ENCODE measurements at places on chromosomes 2 and 18. TPM values are rescaled to one million over a fixed set of nuclear protein-coding genes. Genes with fewer than 3 reads are reported as not detected.

CREG2 gene
- 0.38 TPM for total RNA-seq

CDKL4 gene
- total RNA-seq = 0.99 TPM

XIRP2 gene
- 0.14 TPM for total RNA-seq

INHBB gene
- total RNA-seq = 0.09 TPM

PPP4R1 gene
- total RNA-seq = 44.5 TPM

SIX2 gene
- total RNA-seq = 0.90 TPM

HOXD12 gene
- total RNA-seq = not detected

COL5A2 gene
- 28.2 TPM for total RNA-seq

TNFRSF11A gene
- total RNA-seq = 5.4 TPM

CFAP65 gene
- total RNA-seq = 0.05 TPM

THSD7B gene
- total RNA-seq = 4.2 TPM

SPDYA gene
- 0.47 TPM for total RNA-seq

GFPT1 gene
- 8.8 TPM for total RNA-seq

NCKAP5 gene
- total RNA-seq = 2.0 TPM

MARS2 gene
- 4.9 TPM for total RNA-seq

WIPF1 gene
- 21.9 TPM for total RNA-seq

HOXD4 gene
- total RNA-seq = 0.09 TPM

RIT2 gene
- total RNA-seq = not detected

Data from thymus (tissue), 14 donors.